ENCODE measurements at places on chromosomes 2 and 18.

DNA sequence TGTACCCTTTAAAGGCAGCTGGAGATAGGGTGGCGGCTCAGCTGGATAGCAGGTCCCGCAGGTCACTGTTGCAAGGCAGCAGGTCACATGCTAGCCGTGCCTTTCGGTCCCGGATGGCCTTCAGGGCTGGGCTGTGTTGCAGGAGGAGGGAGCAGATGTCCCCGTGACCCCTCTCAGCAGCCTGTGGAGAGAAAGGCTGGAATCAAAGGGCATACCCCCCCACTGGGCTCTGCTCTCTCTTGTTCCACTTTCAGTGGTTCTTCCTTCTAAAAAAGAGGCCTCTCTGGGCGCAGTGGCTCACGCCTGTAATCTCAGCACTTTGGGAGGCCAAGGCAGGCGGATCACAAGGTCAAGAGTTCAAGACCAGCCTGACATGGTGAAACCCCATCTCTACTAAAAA lies 4.4 kb upstream of the ANKRD23 start:
- no peak for DNase-seq

DNA sequence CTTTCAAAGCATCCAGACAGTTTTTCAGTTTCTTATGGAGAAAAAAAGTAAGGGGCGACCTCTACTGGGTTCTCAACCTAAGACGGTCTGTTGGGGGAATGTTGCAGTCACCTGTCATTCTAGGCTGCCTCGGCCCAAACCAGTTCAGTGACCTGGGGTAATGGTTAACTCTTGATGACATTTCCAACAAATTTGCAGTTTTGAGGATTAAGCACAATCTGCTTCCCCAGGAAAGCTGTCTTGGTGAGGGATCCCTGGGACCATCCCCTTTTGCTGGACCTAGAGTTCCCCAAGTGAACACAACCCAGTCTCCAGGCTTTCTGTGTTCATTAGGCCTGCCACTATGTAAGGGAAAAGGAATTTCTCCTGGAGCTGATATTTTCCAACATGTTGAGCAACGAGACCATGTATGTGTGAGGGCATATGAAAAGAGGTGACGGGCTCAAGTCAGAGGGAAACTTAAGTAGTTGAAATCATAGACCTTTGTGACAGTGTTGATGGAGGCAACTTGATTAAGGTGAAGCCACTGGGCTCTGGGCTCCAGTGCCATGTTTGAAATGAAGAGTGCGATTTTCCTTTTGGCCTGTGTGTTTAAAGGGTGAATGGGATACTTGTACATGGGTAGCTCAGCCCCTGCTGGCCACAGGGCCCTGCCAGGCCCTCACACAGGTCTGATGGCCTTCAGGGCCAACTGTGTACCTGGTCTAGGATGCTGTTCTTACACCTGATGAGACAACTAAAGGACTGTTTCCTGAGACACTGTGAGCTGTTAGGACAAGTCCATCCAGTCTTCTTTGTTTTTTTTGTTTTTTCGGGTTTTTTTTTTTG lies 27.0 kb downstream of the FOSL2 start:
- no peak for DNase-seq

DNA sequence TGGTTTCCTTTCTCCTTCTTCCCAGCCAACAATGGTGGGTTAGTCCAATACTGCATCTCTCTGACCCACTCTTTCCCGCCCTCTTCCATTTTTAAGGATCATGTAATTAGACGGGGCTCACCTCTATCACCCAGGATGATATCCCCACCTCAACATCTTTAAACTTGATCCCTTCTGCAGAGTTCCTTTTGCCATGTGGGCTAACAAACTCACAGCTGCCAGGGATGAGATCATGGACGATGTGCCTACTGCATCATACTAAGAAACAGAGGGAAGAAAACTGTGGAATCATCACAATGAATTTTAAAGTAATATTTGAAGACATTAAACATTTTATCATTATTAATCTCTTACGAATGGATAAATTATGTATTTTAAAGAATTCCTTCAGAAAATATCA lies 183.5 kb downstream of the RDH14 start:
- DNase-seq: no peak

- DNase-seq: peak; percentile 52
These were observed 39.1 kb downstream of the FBXO11 start for GRCh38 chr2:47867205-47867604.

DNA sequence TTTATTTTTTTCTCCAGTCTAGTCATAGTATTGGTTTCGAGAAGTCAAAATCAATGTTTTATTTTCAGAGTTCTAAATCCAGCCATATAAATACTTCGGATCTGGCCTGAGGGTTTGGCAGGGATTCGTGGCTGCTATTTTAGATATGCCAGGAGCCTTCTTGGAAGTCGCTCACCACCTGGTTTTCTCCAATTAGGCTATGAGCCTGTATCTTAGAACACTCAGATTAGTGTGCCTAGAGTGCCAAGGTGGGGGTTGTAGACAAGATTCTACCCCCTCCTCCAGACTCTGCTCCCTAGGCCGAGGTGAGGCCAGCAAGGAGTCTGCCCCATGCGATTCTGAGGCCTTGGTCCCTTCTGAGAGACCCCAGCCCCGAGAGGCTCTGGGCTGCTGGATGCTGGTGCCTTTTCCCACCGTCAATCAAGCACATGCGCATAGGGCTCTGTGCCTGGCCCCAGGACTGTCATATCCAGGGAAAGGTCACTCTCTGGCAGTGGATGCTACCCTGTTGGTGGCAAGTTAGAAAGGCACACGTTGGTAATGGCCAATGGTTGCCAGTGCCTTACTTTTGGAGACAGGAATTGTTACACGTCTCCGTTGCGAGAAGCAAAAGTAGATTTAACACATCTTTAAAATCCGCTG lies 197.1 kb downstream of the AGAP1 start:
- DNase-seq: no peak

GRCh38 chr2:48174503-48174902 lies 268.2 kb upstream of the FBXO11 start:
- DNase-seq: no peak

GRCh38 chr2:121532894-121533293 lies 2.2 kb downstream of the RNU4ATAC start:
- no peak for DNase-seq

GRCh38 chr2:43538034-43538670 lies 57.7 kb downstream of the THADA start:
- no peak for DNase-seq

- DNase-seq: no peak
These were observed 20.3 kb downstream of the TBR1 start for GRCh38 chr2:161436411-161436810.

GRCh38 chr2:104539649-104540048 lies 314.3 kb upstream of the POU3F3 start:
- DNase-seq: no peak

- no peak for DNase-seq
These were observed 90.9 kb downstream of the GPD2 start for GRCh38 chr2:156526950-156527636.

DNA sequence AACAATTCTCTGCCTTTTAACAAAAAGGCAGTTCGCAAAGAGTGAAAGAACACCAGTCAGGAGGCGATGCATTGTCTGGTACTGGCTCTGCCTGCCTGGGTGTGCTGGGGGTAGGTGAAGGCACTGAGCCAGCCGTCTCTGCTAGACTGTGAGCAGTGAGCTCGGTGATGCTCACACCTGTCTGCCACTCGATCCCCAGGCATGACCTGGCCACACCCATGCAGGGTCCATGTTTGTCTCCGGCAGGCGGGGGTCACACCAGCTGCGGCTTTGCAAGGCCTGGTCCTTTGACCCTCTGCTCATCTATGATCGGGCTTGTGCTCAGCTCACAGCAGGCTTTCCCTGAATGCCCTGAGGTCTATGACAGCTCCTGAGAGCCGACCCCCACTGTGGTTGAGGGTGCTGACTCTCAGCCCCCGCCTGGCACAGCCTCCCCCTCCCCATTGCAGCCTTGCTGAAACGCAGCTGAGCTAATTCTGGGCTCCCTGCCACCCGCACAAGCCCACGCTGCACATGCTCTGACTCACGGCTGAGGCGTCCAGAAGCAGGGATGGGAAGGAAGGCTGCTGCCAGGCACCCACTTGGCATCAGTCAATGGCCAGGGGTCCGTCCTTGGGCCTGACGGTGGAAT lies 23.7 kb downstream of the CRACDL start:
- peak; percentile 81 for DNase-seq

DNA sequence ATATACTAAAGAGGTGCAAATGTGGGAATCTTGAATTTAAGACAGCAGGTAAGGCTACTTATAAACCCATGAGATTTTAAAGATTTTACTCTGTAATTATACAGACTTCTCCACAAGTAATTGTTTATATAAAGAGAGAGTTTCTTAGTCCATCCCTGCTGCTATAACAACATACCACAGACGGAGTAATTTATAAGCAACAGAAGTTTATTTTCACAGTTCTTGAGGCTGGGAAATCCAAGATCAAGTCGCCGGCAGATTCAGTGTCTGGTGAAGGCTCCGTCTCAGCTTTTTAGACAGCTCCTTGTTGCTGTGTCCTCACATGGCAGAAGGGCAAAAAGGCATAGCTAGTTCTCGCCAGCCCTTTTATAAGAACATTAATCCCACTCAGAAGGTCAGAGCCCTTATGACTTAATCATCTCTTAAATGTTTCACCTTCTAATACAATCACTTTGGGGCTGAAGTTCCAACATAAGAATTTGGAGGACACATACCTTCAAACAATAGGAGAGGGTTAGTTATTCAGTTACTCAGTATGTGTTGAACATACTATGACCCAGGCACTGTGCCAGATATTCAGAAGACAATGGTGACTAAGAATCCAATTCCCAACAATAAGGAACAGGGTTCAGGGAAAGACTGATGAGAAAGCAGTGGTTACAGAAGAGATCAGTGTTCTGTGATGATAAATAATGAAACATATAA lies 466.0 kb downstream of the RIT2 start:
- DNase-seq: no peak

DNA sequence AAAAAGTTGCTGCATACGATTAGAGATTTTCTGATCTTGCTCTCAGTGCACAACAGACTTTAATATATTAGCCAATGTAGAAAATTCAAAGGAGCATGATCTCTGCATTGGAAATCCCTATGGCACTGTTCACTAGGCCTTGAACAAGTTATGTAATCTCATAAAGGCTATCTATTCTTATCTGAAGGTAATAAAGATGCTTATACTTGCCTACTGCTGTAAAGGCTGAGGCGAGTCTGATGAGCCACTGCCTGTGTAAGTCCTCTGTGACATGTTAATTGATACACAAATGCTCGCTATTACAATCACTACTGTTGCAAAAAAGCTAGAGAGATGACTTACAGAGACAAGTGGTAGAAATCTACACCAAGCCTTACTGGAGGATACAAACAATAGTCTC lies 207.4 kb downstream of the EPHA4 start:
- no peak for DNase-seq

- DNase-seq: no peak
These were observed 19.2 kb downstream of the CDC42EP3 start for GRCh38 chr2:37652199-37652640.

DNA sequence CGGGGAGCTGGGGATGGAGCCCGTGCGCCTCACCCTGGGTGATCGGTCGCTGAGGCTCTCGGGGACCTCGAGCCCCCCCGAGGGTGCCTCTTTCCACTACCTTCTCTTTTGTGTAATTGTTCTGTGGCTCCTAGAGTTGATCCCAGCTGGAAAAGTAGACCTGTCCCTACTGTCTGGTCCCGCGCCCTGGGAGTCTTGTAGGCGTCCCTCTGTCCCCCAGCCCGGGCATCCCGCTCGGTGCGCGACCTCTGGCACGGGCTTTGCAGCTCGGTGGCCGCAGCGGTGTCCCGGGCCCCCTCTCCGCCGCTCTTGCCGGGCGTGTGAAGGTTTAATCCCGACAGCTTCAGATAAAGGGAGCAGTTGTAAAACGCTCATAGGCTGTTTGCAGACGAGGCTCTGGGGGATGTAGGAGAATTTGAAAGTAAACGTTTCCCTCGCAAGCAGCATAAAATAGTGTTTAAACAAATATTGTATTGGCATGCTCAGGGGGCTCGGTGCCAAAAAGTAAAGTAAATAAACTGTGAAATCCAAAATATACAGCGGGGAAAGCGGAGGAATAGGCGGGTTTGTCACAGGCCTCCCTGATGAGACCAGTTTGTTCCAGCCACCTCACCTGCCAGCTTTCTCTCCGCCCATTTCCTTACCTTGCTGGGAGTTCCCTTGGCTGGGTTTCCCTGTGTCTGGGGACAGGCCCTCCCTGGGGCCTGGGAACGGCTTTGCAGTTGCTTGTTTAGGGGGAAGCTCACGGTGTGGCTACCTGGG lies 1.9 kb downstream of the GLI2 start:
- DNase-seq: no peak

- no peak for DNase-seq
These were observed 70.2 kb downstream of the ADD2 start for GRCh38 chr2:70697603-70698383.

DNA sequence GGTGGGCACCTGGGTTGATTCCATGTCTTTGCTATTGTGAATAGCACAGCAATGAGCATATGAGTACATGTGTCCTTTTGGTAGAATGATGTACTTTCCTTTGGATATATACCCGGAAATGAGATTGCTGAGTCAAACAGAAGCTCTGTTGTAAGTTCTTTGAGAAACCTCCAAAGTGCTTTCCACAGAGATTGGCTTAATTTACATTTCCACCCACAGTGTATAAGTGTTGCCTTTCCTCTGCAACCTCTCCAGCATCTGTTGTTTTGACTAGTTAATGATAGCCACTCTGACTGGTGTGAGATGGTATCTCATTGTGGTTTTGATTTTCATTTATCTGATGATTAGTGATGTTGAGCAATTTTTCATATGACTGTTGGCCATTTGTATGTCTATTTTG lies 194.8 kb downstream of the ZNF804A start:
- DNase-seq: no peak

DNA sequence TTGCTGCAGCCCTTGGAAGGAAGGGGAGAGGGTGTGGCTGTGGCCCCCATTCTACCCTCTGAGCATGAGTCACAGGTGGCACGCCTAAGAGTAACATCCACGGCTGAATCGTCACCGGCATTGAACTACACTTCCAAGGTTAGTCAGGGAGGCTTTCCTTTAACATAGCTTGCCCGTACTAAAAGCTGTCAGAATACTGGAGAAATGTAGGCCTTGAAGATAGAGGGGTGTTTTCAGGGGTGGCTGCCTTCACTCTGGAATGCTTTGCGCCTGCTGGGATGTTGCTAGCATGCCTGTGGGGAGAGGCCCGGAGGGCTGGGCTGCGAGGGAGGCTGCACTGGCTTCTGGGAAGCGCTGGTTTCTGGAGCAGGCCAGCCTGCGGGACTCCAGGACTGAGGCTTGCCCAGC lies 333.7 kb downstream of the AGAP1 start:
- no peak for DNase-seq

DNA sequence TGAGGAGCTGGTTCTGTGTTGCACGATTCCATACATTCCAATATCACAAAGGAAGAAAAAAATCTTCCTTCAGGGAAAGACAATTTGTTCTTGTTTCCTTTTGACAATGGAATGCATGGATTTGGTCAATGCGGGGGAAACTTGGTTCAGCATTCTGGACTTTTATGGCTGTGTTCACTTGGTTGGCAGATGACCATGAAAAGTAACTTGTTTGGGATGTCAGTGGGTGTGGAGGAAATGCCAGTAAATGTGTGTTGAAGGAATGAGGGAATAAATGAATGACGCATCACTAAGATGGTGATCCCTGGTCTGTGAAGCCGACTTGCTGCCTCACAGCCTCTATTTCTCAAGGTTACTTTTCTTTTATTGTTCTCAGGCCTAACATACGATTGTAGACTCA lies 53.7 kb downstream of the THUMPD2 start:
- no peak for DNase-seq

- DNase-seq: no peak
These were observed 671.6 kb upstream of the ACVR2A start for GRCh38 chr2:147173189-147173581.
